NCI-H446 (cell line): ENCODE measurements at places on chromosomes 7 and 10.

GRCh38 chr7:17651863-17652385, 288.4 kb downstream of the SNX13 start:
- DNase-seq, result no peak

GRCh38 chr10:96513305-96513697, 425 bp downstream of the TLL2 start:
- no peak for DNase-seq

DNA sequence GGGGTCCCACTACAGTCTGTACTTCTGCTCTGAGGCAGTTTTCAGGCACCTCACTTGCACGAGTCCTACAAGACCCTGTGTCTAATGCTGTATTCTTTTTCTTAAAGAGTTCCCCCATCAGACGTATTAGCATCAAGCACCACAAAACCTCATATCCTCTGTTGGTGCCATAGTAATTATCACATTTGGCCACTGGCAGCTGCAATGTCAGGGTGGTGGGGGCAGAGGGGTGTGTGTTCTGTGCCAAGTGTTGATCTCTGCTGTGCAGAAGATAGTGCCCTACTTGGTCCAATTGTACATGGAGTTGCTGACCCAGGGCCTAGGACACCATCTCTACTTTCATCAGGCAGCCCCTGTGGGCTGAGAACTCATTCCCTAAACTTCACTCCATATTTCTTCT, 20.0 kb upstream of the JAZF1 start:
- no peak for DNase-seq

- no peak for DNase-seq
Measured at GRCh38 chr7:86972072-86972471, 87.4 kb downstream of the ELAPOR2 start.

DNA sequence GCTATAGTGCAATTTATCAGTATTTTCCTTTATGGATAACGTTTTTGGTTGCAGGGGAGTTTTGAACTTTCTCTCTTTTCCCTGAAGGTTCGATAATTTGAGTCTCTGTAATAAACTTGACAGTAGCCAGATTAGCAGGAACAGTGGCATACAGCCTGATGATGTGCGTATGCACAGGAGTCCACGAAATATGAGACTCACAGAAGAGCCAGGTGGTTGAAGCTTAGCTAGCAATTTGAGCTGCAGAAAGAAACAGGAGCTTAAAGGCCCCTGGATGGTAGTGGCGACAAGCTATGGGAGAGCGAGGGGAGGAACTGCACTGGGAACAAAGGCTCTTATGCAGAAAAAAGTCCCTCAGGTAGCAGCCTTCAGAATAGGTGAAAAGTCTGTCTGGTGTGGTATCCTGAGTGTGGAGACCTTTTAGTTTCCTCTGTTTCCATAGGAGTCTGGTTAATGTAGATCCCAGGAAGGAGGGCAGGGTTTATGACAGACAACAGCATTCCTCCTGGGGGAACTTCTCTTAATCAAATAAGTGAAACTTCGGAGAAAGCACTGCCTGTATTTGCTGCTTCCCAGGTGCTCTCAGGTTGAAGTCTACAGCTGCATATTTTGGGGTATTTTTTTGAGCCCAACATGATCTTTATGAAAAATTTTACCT, 32.7 kb downstream of the FANK1 start:
- no peak for DNase-seq

GRCh38 chr7:129980667-129981066, 27.9 kb upstream of the UBE2H start:
- no peak for DNase-seq

GRCh38 chr10:101323495-101323894, 30.5 kb upstream of the BTRC start:
- no peak for DNase-seq

- DNase-seq, result no peak
Measured at GRCh38 chr7:2546776-2547586, 8.3 kb downstream of the BRAT1 start.

GRCh38 chr10:104646146-104646545, 5.1 kb downstream of the SORCS3 start:
- no peak for DNase-seq

DNA sequence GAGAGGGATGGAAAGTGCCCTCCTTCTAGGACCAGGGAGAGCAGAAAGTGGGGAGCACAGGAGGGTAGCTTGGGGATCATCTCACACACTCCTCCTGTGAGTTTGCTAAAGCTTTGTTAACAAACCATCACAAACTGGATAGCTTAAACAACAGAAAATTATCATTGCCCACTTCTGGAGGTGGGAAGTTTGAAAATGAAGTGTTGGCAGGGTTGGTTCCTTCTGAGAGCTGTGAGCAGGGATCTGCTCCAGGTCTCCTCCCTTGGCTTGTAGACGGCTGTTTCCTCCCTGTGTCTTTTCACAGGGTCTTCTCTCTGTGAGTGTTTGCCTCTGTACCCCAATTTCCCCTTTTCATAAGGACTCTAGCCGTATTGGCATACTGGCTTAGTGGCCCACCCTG, 32.0 kb upstream of the CXCL12 start:
- no peak for DNase-seq

- DNase-seq, result no peak
Measured at GRCh38 chr10:9579110-9579705, 1438.5 kb upstream of the CELF2 start.

GRCh38 chr7:26208040-26208439, 6.5 kb downstream of the CBX3 start:
- DNase-seq, result no peak

GRCh38 chr7:82318786-82319185, 124.8 kb downstream of the CACNA2D1 start:
- peak; percentile 5 for DNase-seq

DNA sequence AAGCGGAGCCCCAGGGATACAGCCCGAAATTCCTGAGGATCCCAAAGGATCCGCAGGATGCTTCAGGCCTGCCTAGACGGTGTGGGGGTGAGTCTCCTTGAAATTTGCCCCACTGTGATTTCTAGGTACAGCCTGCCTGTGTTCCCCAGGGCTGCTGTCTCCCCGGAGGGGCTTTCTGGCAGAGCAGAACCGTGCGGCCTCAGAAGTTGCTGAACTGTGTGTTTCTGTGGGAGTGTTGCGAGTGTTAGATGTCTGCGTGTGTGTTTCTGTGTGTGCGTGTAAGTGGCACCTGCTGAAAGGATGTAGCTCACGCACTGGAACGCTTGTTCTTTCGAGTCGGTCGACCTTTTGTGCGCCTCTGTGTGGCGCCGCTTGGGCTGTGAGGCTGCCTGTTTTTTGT, 27.8 kb upstream of the ZNF273 start:
- no peak for DNase-seq
